Activated CD4-positive, alpha-beta T cell treated with anti-CD3 and anti-CD28 coated beads, Interleukin-2, amount 50 U/mL, for 1 hour (primary cell): ENCODE measurements at places on chromosomes 13 and 19.
A peak's percentile ranks its signal among the peaks of the same experiment; 100 is the strongest.

DNA sequence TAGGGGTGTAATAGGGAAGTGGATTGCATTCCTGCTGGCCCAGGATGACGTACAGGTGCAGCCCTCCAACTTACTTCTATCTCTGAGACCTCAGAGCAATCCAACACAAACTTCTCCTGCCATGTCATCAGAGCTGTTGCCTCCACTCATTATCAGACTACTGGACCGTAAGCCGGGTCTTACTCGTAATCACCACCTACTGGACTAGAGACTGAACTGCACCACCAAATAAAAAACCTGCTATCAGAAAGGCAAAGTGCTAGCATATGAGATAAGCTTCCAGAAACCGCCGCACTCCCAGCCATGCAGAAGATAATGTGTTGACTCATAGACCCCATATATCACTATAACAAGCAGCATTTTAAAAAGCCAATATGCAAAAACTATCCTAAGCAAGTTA is 102.0 kb downstream of the SLITRK1 start:
- DNase-seq, result no peak

GRCh38 chr19:31119951-31120690 is 229.1 kb downstream of the TSHZ3 start:
- no peak for DNase-seq

GRCh38 chr13:109212650-109213049 is 573.7 kb downstream of the IRS2 start:
- no peak for DNase-seq

DNA sequence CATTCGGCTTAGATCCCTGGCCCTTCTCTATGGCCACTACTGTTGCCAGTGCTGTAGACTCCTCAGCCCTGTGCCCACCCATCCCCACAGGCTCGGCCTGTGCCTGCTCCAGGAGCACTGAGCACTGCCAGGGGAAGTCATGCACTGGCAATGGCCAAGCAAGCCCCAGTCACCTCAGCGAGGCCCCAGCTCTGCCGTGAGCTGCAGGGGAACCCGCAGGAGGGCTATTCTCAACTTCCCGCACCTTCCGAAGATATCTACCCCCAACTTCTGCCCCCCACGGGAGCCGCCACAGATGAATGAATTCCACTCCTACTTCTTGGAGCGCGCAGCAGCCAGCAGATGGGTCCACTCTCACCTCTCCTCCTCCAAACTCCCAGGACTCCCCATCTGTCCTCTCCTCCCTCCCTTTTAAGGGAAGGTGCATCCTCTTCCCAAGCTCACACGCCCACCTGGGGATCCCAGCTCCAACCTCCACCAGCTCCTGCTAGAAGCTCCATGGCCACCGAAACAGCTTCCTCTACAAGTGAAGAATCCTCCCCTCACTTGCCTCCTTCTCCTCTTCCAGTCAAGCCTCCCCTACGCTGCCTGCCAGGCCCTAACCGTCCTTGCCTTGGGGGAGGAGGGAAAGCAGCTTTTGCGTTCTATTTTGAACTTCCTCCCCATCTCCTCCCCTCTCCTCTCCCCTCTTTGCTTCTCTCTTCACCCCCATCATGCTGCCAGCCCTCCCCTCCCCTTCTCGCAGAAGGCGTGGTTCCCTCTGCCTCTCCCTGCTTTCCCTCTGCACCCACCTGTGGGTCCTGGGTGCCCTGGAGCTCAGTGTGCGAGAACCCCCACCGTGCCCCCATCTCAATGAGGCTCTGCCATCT is 52.2 kb downstream of the PEPD start:
- no peak for DNase-seq

- DNase-seq, result no peak
These were observed 78.5 kb upstream of the UBAC2 start for GRCh38 chr13:99122171-99122570.

GRCh38 chr19:13861392-13861713 is 15.6 kb upstream of the NANOS3 start:
- no peak for DNase-seq

GRCh38 chr13:80903911-80904310 is 563.0 kb upstream of the SPRY2 start:
- no peak for DNase-seq

GRCh38 chr13:90232291-90232690 is 1115.2 kb upstream of the MIR17HG start:
- no peak for DNase-seq

DNA sequence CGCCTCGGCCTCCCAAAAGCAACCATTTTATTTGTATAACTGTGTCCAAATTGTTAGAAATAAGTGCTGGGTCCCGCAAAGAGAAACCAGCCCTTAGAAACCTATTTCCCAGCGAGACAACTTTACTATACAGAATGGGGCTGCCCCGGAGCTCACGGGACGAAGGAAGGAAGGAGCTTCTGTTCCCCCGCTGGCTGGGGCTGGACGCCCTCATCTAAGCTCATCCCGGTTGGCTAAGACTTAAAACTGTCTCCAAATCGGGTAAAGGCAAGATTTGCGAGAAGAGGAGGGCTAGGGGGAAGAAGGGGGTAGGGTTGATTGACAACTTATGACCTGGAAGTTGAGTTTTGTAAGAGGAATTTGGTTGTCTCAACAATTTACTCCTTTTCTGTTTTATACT is 12.3 kb upstream of the BSG start:
- no peak for DNase-seq

- DNase-seq, result peak; percentile 49
These were observed 75.9 kb downstream of the ESD start for GRCh38 chr13:46721054-46721453.

- no peak for DNase-seq
These were observed 28.4 kb downstream of the UBAC2 start for GRCh38 chr13:99228737-99229691.

DNA sequence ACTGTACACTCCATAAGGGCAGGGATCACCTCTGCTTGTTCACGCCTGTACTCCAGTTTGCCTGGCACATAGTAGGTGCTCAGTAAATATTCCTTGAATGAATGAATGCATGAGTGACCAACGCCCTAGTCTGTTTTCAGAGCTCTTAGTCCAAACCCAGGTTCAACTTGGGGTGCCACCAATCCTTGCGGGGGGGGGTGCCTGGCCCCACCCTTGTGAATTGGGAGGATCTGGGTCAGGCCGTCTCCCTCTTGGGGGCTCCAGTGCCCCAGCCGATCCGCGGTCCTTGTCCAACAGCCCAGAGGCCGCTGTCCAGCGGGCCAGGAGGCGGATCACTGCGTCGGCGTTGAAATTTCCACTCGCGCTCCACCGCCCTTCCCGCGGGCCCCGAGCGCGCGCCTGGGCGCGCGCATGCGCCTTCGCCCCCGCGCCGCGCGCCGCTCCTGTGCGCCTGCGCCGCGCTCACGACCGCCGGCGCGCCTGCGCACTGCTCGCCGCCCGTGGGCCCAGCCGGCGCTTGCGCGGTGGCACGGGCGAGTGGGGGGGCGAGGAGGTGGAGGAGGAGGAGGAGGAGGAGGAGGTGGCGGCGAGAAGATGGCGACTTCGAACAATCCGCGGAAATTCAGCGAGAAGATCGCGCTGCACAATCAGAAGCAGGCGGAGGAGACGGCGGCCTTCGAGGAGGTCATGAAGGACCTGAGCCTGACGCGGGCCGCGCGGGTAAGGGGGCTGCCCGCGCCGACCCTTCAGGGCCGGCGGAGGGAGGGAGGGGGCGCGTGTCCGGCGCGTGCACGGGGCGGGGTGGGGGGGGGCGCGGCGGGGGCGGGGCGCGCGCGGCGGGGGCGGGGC is at the start of gene CRTC1:
Gene CRTC1 (plus strand): TSS at position 572 of the 849 bp plus-strand sequence. CDS start 23 bp downstream, at position 595.
- peak; percentile 95 for DNase-seq

- DNase-seq, result no peak
These were observed 2.2 kb upstream of the DIRAS1 start for GRCh38 chr19:2723345-2723715.

DNA sequence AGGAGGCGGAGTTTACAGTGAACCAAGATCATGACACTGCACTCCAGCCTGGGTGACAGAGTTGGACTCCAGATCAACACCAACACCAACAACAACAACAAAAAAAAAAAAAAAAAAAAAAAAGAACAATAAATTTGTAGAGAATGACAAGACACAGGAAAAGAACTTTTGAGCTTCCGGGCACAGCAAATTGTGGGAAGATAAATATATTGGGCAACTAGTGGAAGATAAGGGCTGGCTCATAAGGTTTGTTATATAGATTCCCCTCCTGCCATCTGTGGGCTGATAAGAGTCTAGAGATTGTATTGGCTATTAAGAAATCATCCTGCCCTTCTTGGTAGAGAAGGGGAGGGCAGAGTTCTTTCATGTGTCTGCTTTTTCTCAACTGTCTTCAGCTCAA is 33.1 kb upstream of the CYP2S1 start:
- no peak for DNase-seq

DNA sequence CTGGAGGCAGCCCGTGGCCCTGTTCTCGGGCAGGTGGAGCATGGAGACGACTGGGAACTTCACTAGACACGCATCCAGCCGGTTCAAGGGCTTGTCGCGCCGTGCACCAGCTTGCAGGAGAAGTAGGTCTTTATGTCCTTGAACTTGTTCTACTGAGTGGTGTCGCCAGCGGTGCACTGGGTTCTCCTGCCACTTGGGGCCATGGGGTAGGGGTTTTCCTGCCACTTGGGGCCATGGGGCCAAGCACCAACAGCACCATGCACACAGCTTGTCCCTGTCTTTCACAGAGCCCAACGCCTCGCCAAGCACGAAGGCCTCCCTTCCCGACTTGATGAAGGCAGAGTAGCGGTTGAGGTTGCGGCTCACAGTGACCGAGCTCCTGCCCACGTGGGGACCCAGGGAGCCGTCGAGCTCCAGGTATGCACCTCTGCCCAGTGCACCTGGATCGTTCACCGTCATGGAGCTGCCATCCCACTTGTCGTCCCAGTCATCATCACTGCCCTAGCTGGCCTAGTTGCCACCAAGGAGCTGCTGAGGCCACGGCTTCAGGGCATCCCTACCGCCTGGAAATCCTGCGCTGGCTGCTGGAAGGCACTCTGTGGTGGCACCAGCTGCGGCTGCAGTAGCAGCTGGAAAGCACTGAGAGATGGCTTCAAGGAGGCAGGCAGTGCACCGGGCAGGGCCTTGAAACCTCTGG is 40.5 kb upstream of the TPM4 start:
- DNase-seq, result no peak

GRCh38 chr19:1094655-1094977 is 559 bp downstream of the POLR2E start:
- DNase-seq, result no peak

- no peak for DNase-seq
These were observed 13.6 kb upstream of the EPSTI1 start for GRCh38 chr13:43005460-43006236.

GRCh38 chr19:20038358-20039202 is 725 bp downstream of the ZNF682 start:
- peak; percentile 3 for DNase-seq

- DNase-seq, result no peak
These were observed 5.9 kb downstream of the KLC3 start for GRCh38 chr19:45346449-45346848.
